ENCODE measurements at places on chromosomes 13 and 19. TPM values are rescaled to one million over a fixed set of nuclear protein-coding genes. Genes with fewer than 3 reads are reported as not detected.

FREM2 gene
- polyA plus RNA-seq = not detected

HMG20B gene
- 49.3 TPM for polyA plus RNA-seq

LRRC63 gene
- not detected for polyA plus RNA-seq

CCNA1 gene
- not detected for polyA plus RNA-seq

CASP14 gene
- polyA plus RNA-seq = not detected

IL11 gene
- not detected for polyA plus RNA-seq

NPAS1 gene
- 1.0 TPM for polyA plus RNA-seq

ZNF225 gene
- 1.9 TPM for polyA plus RNA-seq

GNG8 gene
- polyA plus RNA-seq = not detected

ETV2 gene
- polyA plus RNA-seq = 0.50 TPM

LRG1 gene
- 0.81 TPM for polyA plus RNA-seq

KCNC3 gene
- not detected for polyA plus RNA-seq

TEAD2 gene
- polyA plus RNA-seq = 6.3 TPM

ZNF665 gene
- 8.2 TPM for polyA plus RNA-seq

KIR2DL4 gene
- polyA plus RNA-seq = not detected

ELSPBP1 gene
- polyA plus RNA-seq = not detected

KDELR1 gene
- 29.2 TPM for polyA plus RNA-seq

ZNF83 gene
- polyA plus RNA-seq = 13.9 TPM

HSD17B14 gene
- polyA plus RNA-seq = 1.2 TPM

ODAD3 gene
- 0.89 TPM for polyA plus RNA-seq

SOHLH2 gene
- polyA plus RNA-seq = not detected

ZNF625 gene
- polyA plus RNA-seq = 1.1 TPM

SIGLEC12 gene
- polyA plus RNA-seq = 1.1 TPM

IZUMO1 gene
- polyA plus RNA-seq = not detected

PLIN5 gene
- not detected for polyA plus RNA-seq

YJEFN3 gene
- not detected for polyA plus RNA-seq

ZNF566 gene
- polyA plus RNA-seq = 10.8 TPM

GAPDHS gene
- not detected for polyA plus RNA-seq

C19orf73 gene
- polyA plus RNA-seq = 2.6 TPM

PRR36 gene
- not detected for polyA plus RNA-seq

RAB20 gene
- 1.7 TPM for polyA plus RNA-seq

CGB2 gene
- polyA plus RNA-seq = not detected

SHISA7 gene
- not detected for polyA plus RNA-seq

COG6 gene
- polyA plus RNA-seq = 11.7 TPM

CEACAM5 gene
- polyA plus RNA-seq = not detected

PEG3 gene
- not detected for polyA plus RNA-seq

MZT1 gene
- polyA plus RNA-seq = 7.2 TPM

LYL1 gene
- 90.1 TPM for polyA plus RNA-seq

PRODH2 gene
- not detected for polyA plus RNA-seq

URAD gene
- polyA plus RNA-seq = not detected

PSPN gene
- polyA plus RNA-seq = 0.65 TPM

KCNK6 gene
- 3.6 TPM for polyA plus RNA-seq

MAP3K10 gene
- polyA plus RNA-seq = 0.44 TPM

CCDC194 gene
- not detected for polyA plus RNA-seq

ACTL9 gene
- not detected for polyA plus RNA-seq

PBX4 gene
- 4.1 TPM for polyA plus RNA-seq

SIX5 gene
- 0.41 TPM for polyA plus RNA-seq

WDR88 gene
- polyA plus RNA-seq = 0.13 TPM

RB1 gene
- polyA plus RNA-seq = 43.7 TPM

GPR12 gene
- not detected for polyA plus RNA-seq
